ENCODE measurements at places on chromosomes 4 and X.

DNA sequence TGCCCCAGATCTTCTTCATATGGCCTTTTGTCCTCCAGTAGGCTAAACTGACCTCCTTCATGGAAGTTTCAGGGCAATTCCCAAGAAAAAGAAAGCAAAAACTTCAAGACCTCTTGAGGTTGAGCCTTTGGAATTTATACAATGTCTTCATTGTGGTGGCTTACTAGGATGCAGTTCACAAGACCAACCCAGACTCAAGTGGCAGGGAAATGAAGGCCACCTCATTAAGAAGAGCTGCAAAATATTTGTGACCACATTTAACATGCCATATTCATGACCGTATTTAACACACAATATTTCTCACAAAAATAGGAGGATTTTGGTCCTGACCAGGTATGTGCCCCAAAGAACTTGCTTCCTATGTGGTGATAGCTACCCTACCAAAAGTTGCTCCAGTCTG lies 605.5 kb upstream of the PITX2 start:
- DNase-seq = no peak

DNA sequence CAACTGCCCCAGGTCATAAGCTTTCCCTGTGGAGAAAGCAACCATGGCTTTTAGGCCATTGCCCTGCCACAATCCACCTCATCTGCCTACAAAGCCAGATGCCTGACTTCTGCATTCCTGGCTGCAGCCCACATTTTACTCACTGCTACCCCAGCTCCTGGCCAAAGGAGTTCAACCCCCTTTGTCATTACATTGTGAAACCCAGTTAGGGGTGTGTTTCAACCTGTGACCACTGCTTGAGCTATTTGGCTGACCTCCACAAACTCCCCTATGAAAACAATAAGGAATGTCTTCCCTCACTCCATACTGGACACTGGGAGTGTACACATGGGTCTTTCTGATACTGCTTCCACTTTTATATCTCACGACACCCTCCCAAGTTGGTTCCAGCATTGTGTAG lies 589.2 kb downstream of the SH3BGRL start:
- DNase-seq = no peak

GRCh38 chr4:124879195-124879594 lies 166.7 kb upstream of the ANKRD50 start:
- no peak for DNase-seq

DNA sequence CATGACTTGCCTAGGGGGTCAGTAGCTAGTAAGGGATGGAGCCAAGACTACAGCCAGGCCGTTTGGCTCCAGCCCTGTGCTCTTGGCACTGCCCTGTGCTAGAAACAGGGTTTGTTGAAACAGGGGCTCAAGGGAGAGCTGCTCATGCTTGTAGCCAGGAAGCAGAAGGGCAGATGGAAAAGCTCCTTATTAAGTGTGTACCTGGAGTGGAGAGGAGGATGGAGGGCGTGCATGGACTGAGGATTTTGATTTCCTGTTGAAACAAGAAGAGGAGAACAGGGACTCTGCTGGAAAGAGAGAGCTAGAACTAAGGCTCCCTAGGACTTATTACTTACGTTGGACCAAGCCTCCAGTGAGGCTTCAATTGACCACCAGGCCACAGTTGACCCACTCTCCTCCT lies 363.0 kb downstream of the MID1IP1 start:
- no peak for DNase-seq

- DNase-seq = peak; percentile 75
These were observed 54.9 kb upstream of the LGI2 start for GRCh38 chr4:25085671-25086070.

GRCh38 chr4:126037231-126037630 lies 722.5 kb downstream of the FAT4 start:
- no peak for DNase-seq

DNA sequence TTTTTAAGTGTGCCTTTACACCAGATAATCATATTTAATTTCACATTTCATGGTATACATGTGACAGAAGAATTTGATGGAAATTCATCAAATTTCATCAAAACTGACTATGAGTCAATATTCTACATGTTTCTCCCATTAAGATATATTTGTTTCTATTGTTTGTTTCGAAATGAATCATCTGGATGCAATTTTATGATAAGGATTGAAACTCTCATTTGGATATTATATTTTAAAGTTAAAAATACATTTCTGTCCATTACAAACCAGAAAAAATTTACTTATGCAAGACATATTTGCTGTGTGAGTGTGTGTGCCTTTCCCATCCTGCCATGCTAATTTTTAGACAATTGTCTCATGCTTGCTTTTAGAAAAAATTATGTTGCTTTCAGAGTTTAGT lies 52.2 kb downstream of the SULT1B1 start:
- DNase-seq = no peak
